ENCODE measurements at places on chromosomes 5 and 9.

- DNase-seq: no peak
These were observed 57.3 kb downstream of the S1PR3 start for GRCh38 chr9:89048616-89049015.

GRCh38 chr9:98425079-98425478 is 169.6 kb upstream of the TBC1D2 start:
- DNase-seq: no peak

DNA sequence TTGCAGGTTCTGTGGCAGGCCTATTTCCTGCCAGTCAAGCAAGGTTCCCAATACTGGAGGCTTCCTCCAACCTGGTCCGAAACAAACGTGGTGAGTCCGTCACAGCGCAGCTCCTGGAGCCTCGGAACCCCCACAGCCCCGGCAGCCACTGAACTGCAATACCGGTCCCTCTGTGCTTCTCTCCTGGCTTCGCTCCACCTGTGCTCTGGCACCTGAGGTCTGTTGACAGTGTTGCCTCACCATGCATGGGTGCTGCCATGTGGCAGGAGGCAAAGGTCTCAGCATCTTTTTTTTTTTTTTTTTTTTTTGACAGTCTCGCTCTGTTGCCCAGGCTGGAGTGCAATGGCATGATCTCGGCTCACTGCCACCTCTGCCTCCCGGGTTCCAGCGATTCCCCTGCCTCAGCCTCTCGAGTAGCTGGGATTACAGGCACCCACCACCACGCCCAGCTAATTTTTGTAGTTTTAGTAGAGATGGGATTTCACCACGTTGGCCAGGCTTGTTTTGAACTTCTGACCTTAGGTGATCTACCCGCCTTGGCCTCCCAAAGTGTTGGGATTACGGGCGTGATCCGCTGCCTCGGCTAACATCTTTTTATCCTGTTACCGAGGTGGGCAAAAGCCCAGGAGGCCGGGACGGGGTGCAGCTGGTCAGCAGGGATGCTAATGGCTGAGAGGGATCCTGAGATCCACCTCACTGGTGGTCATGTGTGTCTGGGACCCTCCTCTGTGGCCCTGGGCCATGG is 57.1 kb upstream of the RNU6ATAC start:
- DNase-seq: no peak

DNA sequence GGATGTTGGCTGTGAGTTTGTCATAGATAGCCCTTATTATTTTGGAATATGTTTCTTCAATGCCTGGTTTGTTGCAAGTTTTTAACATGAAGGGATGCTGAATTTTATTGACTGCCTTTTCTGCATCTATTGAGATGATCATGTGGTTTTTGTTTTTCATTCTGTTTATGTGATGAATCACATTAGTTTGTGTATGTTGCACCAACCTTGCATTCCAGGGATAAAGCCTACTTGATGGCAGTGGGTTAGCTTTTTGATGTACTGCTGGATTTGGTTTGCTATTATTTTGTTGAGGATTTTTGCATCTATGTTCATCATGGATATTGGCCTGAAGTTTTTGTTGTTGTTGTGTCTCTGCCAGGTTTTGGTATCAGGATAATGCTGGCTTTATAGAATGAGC is 225.6 kb downstream of the PCSK1 start:
- no peak for DNase-seq

DNA sequence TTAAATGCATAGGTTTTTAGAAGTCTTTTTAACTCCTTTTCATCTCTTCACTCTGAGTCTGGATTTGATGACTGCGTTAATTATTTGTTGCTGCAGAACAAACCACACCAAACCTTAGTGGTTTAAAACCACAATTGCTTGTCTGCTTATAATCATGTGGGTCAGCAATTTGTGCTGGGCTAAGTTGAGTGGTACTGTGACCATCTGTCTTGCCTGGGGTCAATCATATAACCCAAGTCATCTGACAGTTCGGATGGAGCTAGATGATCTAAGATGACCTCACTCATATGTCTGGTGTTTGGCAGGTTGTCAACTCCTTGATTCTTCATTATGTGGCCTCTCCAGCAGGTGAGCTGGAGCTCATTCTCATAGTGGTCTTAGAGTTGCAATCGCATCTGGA is 219.1 kb upstream of the ELAVL2 start:
- DNase-seq: no peak

Measured in stimulated activated CD4-positive, alpha-beta T cell treated with anti-CD3 and anti-CD28 coated beads, Interleukin-1b, Interleukin-23, amount 100 ng/mL, for 48 hours (primary cell).